ENCODE measurements at places on chromosomes 11 and 22.
A peak's percentile ranks its signal among the peaks of the same experiment; 100 is the strongest.

GRCh38 chr11:129077191-129077590 is 114.9 kb downstream of the ARHGAP32 start:
- no peak for DNase-seq

DNA sequence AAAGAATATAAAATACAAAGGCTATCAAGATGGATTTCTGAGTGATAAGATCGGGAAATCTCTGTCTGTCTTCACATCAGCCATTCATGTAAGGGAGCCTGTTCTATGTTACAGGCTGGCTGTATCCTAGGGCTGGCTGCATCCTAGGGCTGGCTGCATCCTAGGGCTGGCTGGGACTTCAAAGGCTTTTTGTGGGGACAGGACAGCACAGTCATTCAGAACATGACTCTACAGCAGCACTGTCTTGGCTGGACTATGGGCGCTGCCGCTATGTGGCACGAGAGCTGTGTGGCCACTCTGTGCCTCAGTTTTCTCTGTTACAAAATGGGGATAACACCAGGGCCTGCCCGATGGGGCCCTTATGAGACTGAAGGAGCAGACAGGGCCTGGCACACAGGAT is 10.2 kb downstream of the ADAMTS8 start:
- no peak for DNase-seq

DNA sequence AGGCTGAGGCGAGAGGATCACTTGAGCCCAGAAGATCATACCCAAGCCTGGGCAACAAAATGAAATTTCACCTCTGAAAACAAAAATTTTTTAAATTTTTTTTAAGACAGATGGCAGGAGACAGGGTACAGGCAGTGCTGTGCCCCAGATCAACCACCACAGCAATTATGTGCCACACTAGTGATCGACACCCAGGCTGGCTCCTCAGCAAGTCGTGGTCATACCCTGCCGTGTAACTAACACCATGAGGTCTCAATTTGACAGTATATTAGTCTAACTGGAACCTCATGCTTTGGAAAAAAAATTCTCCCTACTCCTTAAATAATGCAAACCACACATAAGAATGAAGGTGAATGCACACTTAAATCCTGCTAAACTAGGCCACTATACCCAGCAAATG is 8.3 kb downstream of the SF3A1 start:
- DNase-seq = no peak

DNA sequence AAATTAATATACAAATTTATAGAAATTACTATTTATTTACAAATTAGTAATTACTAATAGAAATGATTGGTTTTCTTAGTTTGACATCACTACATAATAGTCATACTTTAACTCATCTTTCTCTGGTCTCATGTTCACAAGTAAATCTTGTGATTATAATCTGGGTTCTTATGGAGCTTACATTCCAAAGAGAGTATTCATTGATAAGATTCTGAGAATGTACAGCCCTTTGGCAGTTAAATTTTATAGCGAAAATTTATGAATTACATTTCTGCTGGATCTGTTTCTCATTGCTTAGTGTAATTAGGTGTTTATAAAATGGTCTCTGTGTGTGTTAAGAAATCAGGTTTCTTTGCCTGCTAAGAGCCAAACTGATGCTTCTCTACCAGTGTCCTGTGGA is 175.2 kb downstream of the TMEM135 start:
- DNase-seq = no peak

DNA sequence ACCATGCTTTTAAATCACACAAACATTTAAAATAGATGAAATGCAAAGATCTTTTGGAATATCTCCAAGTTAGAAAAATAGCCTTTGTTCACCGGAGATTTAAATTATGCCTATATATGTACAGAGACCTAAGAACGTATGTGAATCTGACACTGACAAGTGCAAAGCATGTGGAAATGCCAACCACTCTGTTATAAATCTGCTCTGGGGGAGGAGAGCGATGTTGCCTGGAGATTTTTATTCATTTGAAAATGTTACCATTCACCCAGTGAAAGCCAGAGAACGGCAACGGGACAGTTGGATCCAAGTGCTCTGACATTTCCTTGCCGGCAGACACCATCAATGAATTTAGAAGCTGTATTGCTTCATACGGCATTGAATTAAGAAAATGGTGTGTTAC is 39.8 kb upstream of the BMAL1 start:
- DNase-seq = no peak

- DNase-seq = no peak
These were observed 25.4 kb downstream of the MICAL3 start for GRCh38 chr22:17998913-17999312.

DNA sequence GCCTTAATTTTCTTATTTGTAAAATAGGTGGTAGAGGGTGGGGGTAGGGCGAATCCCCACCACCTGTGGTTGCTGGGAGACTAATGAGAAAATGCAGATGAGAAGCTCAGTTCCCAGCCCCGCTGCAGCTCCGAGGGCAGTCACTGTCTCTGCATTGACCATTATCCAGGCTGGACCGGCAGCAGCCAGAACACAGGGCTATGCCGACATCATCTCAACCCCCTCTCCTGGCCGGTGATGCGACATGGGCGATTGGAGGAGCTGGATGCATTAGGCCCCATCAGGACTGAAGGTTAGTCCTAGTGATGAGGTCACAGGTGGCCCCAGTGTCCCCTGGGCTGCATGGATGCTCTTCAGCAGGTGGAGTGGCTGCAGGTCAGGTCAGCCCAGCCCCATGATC is 412.4 kb downstream of the CTTN start:
- DNase-seq = no peak

- peak; percentile 6 for DNase-seq
These were observed 532 bp downstream of the EIF4G2 start for GRCh38 chr11:10808235-10808552.

- DNase-seq = no peak
These were observed 31.4 kb downstream of the IGLL1 start for GRCh38 chr22:23548501-23549197.

DNA sequence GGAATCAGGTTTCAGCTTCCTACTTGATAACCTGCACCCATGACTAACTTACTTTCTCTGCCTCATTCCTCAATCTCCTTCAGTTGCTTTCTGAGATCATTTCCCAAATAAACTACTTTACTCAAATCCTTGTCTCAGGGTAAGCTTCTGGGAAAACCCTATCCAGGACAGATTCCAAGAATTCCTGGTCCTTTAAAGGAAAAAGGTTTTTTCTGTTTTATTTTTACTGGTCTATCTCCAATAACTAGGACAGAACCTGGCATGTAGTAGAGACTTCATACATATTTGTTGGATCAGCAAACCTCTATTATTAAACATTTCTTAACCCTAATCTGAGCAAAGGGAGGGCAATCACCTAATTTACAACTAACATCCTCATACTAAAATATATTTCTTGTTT is 910.5 kb upstream of the CHORDC1 start:
- no peak for DNase-seq

DNA sequence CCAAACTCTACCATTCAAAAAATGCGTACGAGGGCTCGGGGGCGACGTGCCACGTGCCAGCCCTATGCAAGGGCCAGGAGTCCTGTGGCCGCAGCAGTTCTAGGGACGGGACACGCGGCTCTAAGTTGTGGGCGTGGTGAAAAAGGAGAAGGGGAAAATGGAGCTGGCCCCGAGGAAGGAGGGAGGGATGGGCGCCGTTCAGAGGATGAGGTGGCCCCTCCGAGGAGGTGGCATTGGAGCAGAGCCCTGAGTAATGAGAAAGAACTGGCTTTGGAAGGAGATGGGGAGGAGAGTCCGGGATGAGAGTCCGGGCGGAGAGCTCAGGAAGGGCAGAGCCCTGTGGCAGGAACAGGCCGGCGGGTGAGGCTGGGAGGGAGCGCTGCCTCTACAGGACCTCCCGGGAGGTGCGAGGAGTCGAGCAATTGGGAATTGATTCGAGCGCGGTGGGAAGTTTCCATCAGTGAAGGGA is 21.0 kb downstream of the OTUB1 start:
- DNase-seq = no peak

DNA sequence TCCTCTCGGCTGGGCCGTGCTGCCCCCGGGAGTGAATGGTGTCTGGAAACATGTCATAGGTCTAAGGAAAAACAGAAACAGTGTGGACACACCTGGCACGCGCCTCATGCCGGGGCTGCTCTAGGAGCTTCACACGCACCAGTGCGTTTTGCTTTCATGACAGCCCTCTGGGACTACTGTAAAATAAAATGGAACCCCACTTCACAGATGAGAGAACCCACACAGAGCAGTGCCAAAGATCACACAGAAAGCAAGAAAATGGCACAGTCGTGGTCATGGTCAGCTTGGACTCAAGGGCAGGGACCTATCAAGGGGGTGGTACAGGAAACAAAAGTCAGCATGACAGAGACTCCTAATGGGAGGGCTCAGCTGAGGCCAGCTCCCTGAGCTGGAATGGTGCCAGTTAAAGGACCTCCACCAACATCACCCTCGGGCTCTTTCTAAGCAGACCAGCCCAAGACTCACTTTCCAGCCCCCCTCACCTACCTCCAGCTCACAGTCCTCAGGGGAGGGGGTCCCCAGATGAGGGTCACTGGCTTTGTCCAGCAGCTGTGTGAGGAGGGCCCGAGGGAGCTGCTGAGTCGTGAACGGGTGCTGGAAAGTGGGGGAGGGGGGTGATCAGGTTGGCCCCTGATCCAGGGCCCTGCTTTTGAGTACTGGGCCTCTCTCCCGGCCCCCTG is 3.3 kb downstream of the MAP4K2 start:
- no peak for DNase-seq

GRCh38 chr11:33435216-33435615 is 178.0 kb downstream of the HIPK3 start:
- no peak for DNase-seq

GRCh38 chr11:86214710-86215109 is 29.8 kb upstream of the EED start:
- DNase-seq = no peak

- peak; percentile 92 for DNase-seq
These were observed 3.7 kb downstream of the RPS19BP1 start for GRCh38 chr22:39528681-39529486.

DNA sequence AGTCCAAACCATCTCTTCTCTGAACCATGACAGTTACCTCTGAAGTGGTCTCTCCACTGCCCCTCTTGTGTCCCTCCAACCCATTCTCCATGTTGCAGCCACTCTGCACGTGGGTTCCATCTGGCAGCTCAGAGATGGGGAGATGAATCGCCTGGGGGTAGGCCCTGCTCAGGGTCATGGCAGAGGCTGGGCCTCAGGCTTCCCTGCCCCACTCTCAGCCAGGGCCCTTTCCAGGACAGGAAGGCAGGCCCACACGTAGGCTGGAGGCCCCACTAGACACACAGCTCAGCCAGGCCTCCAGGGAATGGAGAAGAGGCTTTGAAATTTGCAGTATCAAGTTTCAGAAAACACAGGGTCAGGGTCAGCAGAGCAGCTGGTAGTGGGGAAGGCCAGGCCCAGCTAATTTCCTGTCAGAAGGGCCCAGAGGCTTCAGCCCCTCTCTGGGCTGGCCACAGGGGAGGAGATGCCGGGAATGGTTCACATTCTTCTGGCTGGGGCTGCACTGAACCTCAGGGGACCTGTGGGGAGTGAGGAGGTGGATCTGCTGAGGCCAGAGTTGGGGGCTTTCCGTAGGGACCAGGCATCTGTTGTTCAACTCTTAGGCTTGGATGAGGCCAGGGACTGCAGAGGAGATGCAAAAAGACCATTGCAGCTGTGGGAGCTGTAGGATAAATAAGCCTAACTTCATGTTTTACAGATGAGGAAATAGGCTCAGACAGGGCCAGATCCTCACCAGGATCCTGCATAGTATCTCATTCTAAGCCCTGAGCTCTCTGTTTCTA is 101.6 kb downstream of the SWAP70 start:
- no peak for DNase-seq

GRCh38 chr22:44218071-44218470 is 37.3 kb downstream of the PARVG start:
- DNase-seq = no peak

- DNase-seq = no peak
These were observed 4.9 kb downstream of the LGALS1 start for GRCh38 chr22:37680191-37680851.

GRCh38 chr11:69823641-69824265 is 4.5 kb upstream of the FGF3 start:
- no peak for DNase-seq

- no peak for DNase-seq
These were observed 6.3 kb downstream of the C22orf31 start for GRCh38 chr22:29055192-29055830.

GRCh38 chr11:125504580-125504979 is 8.5 kb upstream of the FEZ1 start:
- DNase-seq = no peak

- DNase-seq = no peak
These were observed 75.0 kb downstream of the JRKL start for GRCh38 chr11:96464700-96465307.

- DNase-seq = no peak
These were observed 50.2 kb downstream of the BCR start for GRCh38 chr22:23230348-23231068.

- DNase-seq = no peak
These were observed 390.0 kb downstream of the NTM start for GRCh38 chr11:131760091-131761061.

- DNase-seq = peak; percentile 21
These were observed 21.1 kb upstream of the CAPRIN1 start for GRCh38 chr11:34030382-34030781.

- no peak for DNase-seq
These were observed 554 bp upstream of the NECTIN1 start for GRCh38 chr11:119729581-119729927.

DNA sequence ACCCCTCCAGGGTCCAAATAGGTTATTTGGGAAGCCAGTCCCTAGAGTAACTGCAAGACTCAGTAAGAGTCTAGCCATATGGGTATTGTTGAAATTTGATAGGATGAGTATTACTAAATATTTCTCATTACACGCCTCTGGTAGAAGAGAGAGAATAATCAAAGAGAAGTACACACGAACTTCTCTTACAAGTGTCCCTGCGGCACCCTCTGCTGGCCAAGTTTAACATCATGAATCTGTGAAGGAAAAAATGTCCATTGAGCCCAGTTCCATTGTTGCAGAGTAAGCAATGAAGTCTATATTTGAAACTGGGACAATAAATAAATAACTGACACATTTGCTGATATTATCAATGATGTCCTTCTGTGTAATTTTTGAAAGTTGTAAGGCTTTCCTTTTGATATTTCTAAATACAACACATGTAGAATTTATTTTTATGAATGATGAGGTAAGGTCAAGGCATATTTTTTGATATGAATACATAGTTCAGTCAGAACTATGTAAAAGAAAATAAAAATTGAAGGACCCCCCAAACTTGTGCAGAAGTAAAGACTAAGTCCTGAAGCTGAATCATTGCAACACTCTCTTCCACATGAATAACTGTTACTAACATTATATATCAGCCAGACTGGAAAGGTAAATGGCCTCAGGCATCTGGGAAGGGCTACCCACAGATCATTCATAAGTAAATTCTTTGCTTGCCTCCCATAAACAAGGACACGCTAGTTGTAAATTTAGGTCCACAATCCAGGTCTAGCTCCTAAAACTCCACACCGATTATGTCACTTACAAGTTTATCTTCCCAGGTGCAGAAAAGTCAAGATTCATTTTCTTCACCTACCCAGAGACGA is 10.0 kb downstream of the OR51L1 start:
- DNase-seq = peak; percentile 39

All from prostate gland (tissue), 2 donors.